ENCODE measurements at places on chromosomes 2 and 18.
A peak's percentile ranks its signal among the peaks of the same experiment; 100 is the strongest.

GRCh38 chr2:150402953-150403352 is 84.5 kb downstream of the RND3 start:
- no peak for DNase-seq

DNA sequence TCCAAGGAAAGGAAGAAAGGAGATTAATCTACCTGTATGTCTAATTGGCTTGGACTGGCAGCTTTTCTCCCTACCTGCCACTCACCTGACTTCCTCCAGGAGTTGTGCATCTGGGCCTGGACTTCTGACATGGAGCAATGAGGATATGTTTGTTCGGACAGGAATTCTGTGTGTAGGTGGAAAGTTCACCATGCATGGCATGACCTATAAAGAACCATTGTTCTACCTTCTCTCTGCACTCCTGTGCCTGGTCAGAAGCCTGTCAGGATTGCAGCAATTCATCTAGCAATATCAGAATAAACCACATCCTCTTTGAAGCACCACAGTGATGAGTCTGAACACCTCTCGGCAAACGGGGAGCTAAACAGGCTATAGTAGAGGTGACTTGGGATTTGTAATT is 20.8 kb downstream of the CCDC85A start:
- DNase-seq = no peak

- no peak for DNase-seq
Measured at GRCh38 chr2:129870685-129871241, 108.7 kb upstream of the RAB6C start.

GRCh38 chr2:88209521-88210131 is 39.5 kb downstream of the THNSL2 start:
- no peak for DNase-seq

GRCh38 chr2:21836261-21836660 is 712.5 kb downstream of the TDRD15 start:
- DNase-seq = no peak

GRCh38 chr18:63155169-63155852 is 164.3 kb downstream of the BCL2 start:
- DNase-seq = peak; percentile 79

- no peak for DNase-seq
Measured at GRCh38 chr2:186717320-186718007, 23.6 kb downstream of the FAM171B start.

DNA sequence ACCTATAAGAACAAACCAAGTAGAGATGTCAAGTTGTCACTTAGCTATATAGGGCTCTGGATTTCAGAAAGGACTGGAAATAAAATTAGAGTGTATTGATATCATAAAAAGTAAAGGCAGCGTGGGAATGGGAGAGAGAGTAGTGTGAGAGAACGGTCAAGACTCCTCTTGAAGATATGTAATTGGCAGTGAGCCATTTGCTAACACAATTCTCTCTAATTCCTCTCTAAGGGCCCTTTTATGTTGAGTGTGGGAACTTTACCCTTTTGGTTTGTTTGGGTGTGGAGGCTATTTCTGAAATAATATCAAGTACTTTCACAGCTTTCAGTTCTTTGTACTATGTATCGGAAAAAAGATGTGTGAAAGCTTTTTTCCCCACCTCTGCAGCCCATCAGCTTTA is 196.8 kb downstream of the LRRTM4 start:
- no peak for DNase-seq

Data from OCI-LY7 (cell line).